ENCODE measurements at places on chromosomes 16 and 17. TPM values are rescaled to one million over a fixed set of nuclear protein-coding genes. Genes with fewer than 3 reads are reported as not detected.

Gene CD7
- not detected for total RNA-seq

Gene C1QL1
- total RNA-seq = 3.6 TPM

Gene PLA2G10
- not detected for total RNA-seq

Gene ZNF830
- total RNA-seq = 12.1 TPM

Gene CSHL1
- not detected for total RNA-seq

Gene ERBB2
- total RNA-seq = 17.8 TPM

Gene TMEM186
- total RNA-seq = 8.7 TPM

Gene CIITA
- total RNA-seq = 0.30 TPM

Gene KRTAP1-5
- not detected for total RNA-seq

Gene CCL17
- total RNA-seq = not detected

Gene SKAP1
- not detected for total RNA-seq

Measured in HT1080 (cell line).